Upper lobe of left lung (tissue), 6 donors: ENCODE measurements at places on chromosomes 16 and 17. TPM values are rescaled to one million over a fixed set of nuclear protein-coding genes. Genes with fewer than 3 reads are reported as not detected.

SEZ6L2 gene
- 4.2 TPM for total RNA-seq

SPATA22 gene
- not detected for total RNA-seq

TM4SF5 gene
- not detected for total RNA-seq

SCNN1B gene
- total RNA-seq: 64.5 TPM

MYO15B gene
- total RNA-seq: 592 TPM

SULT1A4 gene
- total RNA-seq: 12.8 TPM

FAM234A gene
- 92.7 TPM for total RNA-seq

TMEM11 gene
- 13.0 TPM for total RNA-seq

FOXC2 gene
- not detected for total RNA-seq

ABCA6 gene
- 17.6 TPM for total RNA-seq
